ENCODE measurements at places on chromosomes 5 and 9. TPM values are rescaled to one million over a fixed set of nuclear protein-coding genes. Genes with fewer than 3 reads are reported as not detected.

- DNase-seq: no peak
These were observed 67.2 kb downstream of the MVB12B start for GRCh38 chr9:126393876-126394275.

Gene CCL27
- total RNA-seq: not detected

GRCh38 chr5:67176936-67177335 lies 19.7 kb downstream of the CD180 start:
- DNase-seq: no peak

DNA sequence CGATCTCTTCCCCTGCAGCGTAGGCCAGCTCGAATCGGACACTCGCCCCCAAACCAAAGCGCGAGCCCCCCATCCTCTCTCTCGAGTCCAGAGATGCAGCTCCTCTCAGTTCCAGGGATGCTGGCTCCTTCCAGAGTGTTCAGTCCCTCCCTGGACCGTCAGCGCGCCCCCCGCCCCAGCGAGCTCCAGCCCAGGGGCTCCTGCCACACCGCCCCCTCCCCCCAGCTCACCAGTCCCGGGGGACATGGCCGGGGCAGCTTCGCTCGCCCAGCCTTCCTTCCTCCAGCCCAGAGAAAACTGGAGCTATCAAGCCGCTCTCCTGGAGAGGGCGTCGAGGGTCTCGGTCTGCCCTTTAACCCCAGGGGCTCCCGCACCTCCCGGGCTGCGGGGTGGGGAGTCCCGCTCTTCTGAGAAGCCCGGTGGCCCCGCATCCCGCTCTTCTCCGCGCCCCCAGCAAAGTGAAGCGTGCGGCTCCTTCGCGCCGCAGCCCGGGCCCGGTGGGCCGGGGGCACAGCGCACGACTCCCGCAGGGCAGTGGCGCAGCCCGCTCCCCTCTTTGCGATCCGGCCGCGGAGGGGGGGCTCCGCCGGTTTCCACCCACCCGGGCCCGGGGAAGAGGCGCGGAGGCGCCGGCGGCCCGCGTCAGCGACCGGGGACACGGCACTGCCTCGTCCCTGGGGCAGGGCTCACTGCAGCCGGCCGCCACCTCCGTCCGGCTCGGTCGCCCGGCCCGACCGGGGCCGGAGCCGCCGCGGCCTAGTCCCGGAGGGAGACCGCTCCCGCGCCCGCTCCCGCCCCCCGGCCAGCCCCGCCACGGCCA lies 587 bp downstream of the MIER3 start:
- DNase-seq: peak; percentile 86

Gene SPOUT1
- 66.9 TPM for total RNA-seq

GRCh38 chr9:95032580-95033341 lies 284.7 kb downstream of the FANCC start:
- DNase-seq: no peak

Gene TMEM252
- total RNA-seq: not detected

DNA sequence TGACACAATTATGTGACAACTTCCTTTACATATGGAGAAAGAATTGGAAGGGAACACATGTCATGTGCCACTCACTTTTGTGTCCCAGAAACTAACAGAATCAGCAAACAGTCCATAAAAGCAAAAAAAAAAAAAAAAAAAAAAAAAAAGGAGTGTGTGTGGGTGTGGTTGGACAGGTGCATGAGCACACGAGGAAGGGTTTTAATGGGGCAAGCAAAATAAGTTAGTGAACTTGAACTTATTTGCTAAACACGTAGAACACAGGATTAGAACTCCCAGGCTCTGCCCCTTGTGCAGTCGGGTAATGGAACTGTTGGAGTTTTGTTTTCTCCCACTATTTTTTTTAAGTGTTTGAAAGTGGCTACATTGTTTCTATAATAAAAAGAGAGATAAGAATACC lies 74.8 kb upstream of the PJA2 start:
- no peak for DNase-seq

GRCh38 chr9:86978922-86979474 lies 31.7 kb upstream of the GAS1 start:
- DNase-seq: no peak

DNA sequence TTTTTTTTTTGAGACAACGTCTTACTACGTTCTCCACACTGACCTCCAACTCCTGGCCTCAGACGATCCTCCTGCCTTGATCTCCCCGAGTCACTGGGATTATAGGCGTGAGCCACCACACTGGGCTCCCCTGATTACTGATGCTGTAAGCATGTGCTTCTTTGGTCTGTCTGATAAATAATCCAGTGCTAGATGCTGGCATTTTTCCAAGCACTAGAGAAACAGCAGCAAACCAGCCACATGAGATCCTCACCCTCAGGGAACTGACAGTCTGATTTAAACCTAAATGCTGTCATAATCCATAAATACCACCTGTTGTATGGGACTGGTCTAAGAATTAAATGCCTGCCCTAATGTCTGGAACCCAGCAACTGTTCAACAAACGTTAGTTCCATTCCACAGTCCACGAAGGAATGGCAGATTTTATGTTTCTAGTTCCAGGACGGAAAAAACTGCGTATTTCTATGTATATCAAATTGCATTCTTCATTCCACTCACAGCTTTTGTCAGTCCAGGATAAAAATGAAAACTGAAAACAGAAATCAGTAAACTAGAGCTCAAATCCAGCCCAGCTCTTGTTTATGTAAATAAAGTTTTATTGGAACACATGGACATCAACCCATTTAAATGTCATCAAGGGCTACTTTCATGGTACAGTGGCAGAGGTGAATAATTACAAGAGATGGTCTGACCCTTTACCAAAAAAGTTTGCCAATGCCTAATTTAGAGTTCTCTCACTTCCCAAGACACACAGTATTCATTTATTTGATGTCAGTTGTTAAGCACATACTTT lies 20.1 kb downstream of the SLC35D2 start:
- DNase-seq: no peak

DNA sequence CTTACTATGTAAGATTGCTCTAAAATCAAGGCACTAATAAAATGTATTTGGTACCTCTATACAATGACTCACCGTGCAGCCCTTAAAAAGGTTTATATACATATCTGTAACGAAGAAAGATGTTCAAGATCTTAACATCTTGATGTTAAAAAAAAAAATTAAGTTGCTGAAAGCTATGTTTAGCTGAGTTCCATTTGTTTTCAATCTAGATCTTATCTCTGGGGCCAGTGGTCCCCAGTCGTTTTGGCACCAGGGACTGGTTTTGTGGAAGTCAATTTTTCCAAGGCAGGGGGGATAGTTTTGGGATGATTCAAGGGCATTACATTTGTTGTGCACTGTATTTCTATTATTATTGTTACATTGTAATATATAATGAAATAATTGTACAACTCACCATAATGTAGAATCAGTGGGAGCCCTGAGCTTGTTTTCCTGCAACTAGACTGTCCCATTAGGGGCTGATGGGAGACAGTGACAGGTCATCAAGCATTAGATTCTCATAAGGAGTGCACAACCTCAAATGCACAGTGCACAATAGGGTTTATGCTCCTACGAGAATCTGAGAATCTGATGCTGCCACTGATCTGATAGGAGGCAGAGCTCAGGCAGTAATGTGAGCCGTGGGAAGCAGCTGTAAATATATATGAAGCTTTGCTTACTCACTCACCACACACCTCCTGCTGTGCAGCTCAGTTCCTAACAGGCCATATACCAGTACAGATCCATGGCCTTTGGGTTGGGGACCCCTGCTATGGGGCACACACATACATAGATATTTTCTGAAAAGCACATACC lies 27.6 kb upstream of the TSLP start:
- DNase-seq: peak; percentile 78

Gene ANXA6
- total RNA-seq: 202 TPM

Gene TSSK1B
- total RNA-seq: not detected

DNA sequence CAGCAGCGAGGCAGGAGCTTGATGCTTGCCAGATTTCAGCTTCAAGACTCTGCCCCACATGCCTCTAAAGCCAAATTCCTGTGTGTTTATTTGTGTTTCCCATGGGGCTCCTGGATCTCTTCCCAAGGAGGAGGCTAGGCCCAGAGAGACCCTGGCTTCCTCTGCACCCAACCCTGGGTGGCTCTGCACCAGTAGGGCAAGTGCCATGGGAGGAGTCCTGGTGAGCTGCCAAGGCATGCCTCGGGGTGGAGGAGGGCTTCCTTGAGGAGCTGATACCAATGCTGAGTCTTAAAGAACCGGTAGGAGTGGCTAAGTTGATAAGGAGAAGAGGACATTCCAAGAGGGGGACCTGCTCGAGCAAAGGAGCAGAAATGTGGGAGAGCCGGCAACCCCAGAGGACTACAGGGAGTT lies 6.8 kb upstream of the TIFAB start:
- no peak for DNase-seq

GRCh38 chr5:54603372-54603771 lies 85.8 kb downstream of the SNX18 start:
- no peak for DNase-seq

DNA sequence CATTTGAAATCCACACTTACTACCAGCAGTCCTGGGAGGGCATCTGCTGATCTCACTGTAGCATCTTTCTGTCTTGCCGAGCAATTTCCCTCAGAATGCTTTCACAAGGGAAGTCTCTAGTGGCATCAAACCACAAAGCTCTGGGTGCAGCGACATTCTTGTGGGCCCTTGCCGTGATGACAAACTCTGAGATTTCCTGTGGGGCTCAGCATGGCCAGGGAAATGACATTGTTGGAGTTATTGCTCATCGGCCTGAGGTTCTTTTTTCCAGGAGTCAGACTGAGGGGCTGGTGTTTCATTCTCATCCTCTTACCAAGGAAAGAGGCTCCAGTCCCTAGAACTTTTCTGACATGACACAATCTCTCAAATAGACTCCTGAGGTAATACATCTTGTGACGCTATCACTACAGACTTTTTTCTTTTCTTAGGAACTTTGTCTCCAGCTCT lies 51.4 kb downstream of the PFDN1 start:
- no peak for DNase-seq

Gene IL7R
- total RNA-seq: 0.84 TPM

GRCh38 chr5:135072387-135073281 lies 38.6 kb upstream of the PITX1 start:
- peak; percentile 88 for DNase-seq

DNA sequence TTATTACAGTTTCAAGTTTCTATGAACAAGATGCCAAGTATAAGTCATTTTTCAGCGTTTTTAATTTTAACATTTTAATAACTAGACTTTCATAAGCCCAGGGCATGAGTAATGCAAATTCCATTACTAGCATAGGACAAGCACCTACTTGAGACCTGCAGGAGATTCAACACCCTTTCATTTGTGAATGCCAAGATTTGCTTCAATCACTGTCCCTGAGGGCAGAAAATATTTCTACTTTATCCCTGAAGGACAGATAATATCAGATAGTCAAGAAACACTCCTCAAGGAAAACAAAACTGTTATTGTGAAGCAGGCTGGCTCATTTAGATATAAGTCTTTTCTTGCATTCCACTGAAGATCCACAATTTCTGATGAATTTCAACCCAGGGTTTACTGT lies 27.7 kb upstream of the ZNF622 start:
- DNase-seq: no peak

DNA sequence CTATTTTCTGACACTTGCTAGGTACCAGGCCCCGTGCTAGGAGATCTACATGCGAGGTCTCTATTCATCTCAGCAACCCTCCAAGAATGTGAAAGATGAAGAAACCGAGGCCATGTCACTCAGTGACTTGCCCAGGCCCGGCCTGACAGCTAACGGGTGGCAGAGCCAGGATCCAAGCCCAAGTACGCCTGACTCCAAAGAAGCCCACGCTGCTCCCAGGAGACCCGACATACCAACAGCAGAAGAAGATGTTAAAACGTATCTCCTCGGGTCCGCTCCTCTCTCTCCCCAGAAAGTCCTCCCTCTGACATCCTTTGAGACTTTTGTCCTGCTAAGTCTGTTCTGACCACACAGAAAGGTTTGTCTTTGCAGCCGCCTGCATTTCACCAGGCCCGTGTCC lies 65.2 kb downstream of the CRB2 start:
- peak; percentile 42 for DNase-seq

Gene UBQLN1
- total RNA-seq: 119 TPM

- DNase-seq: peak; percentile 62
These were observed 88.9 kb downstream of the ADRB2 start for GRCh38 chr5:148915224-148915817.

DNA sequence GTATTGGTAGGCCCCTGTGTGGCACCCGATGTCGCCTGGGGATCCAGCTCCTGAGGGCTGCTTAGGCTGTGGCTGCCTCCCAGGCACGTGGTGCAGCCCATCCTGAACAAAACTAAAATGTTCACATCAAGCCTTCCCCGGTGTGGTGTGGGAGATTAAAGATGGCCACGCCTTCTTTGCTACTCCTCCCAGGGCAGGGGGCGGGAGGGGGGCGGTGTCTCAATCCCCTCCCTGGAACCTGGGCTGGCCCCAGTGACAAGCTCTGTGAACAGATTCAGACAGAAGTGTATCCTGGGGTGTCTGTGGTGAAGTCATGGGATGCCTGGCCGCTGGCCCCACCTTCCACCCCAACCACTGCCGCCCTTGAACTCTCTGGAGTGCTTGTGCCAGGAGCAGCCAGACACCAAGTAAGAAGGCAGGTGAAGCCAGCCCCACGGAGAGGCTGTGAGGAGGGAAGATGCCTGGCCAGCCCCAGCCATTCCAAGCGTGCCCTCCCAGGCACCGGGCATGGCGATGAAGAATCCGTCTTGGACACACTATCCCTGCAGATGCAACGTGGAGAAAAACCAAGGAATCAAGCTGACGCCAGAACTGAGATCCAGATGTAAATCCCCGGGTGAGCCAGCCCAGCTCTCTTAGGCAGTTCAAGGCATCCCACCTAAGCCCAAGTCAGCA lies 75.8 kb downstream of the AK8 start:
- DNase-seq: peak; percentile 55

GRCh38 chr5:134240421-134240962 lies 14.6 kb upstream of the PPP2CA start:
- DNase-seq: peak; percentile 52

Gene ECM2
- total RNA-seq: 1.9 TPM

GRCh38 chr9:127700594-127701255 lies 6.1 kb upstream of the CFAP157 start:
- DNase-seq: no peak

DNA sequence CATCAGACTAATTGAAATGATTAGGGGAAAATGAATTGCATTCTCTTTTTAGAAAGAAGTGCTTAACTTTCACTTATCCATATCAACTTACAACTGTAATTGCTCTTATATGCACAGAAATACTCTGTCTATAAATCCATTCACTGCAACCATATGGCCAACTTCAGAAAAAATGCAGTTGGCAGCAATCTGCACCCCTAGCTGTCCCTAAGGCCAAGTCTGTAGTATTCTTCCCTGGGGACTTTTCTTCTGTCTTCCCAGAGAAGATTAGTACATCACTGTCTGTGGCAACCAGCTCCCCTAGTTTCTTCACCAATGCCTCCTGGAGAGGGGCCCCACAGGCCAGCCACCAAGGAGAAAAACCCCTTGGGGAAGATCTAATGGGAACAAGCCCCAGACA lies 45.4 kb downstream of the ABCA1 start:
- DNase-seq: no peak

GRCh38 chr5:84343171-84343570 lies 41.5 kb downstream of the EDIL3 start:
- no peak for DNase-seq

Gene TNFSF8
- not detected for total RNA-seq

- no peak for DNase-seq
These were observed 33.8 kb downstream of the ERGIC1 start for GRCh38 chr5:172867761-172868435.

All from endodermal cell (in vitro differentiated cells).